Activated naive CD8-positive, alpha-beta T cell treated with anti-CD3 and anti-CD28 coated beads, Interleukin-2, amount 10 ng/mL, durations not matched to agents 7 days and 5 days (primary cell): ENCODE measurements at places on chromosomes 2 and 18. TPM values are rescaled to one million over a fixed set of nuclear protein-coding genes. Genes with fewer than 3 reads are reported as not detected.

The ANKRD30BL gene
- 0.20 TPM for total RNA-seq

- peaks cover 1% of the 10 kb centered on the region for H3K4me1 ChIP-seq
- DNase-seq: no peak
- no peak overlapping the region for H3K4me3 ChIP-seq
- no peak overlapping the region for H3K27ac ChIP-seq
- peaks cover 16% of the 10 kb centered on the region for H3K27me3 ChIP-seq
- H3K36me3 ChIP-seq: no peaks in the 10 kb centered on the region
Observed at GRCh38 chr2:236675051-236675450, 105.4 kb downstream of the ACKR3 start.

- H3K36me3 ChIP-seq: no peaks in the 10 kb centered on the region
- H3K4me1 ChIP-seq: peaks cover 26% of the 10 kb centered on the region
- peaks cover 10% of the 10 kb centered on the region for H3K27me3 ChIP-seq
- DNase-seq: no peak
- peak overlapping the region; percentile 58 for H3K4me3 ChIP-seq
Observed at GRCh38 chr2:37892436-37893114, 32.5 kb upstream of the RMDN2 start.

GRCh38 chr2:207137596-207138337 is 28.0 kb downstream of the KLF7 start:
- H3K36me3 ChIP-seq: peaks cover 36% of the 10 kb centered on the region
- H3K27me3 ChIP-seq: no peaks in the 10 kb centered on the region
- no peak overlapping the region for H3K4me3 ChIP-seq
- H3K27ac ChIP-seq: no peak overlapping the region
- no peak for DNase-seq

- H3K27ac ChIP-seq: no peak overlapping the region
- DNase-seq: no peak
- no peak overlapping the region for H3K4me3 ChIP-seq
Observed at GRCh38 chr2:119711352-119711751, 32.4 kb downstream of the TMEM177 start.

GRCh38 chr2:5164776-5165525 is 527.2 kb upstream of the SOX11 start:
- no peaks in the 10 kb centered on the region for H3K36me3 ChIP-seq
- no peaks in the 10 kb centered on the region for H3K4me1 ChIP-seq
- no peak overlapping the region for H3K27ac ChIP-seq
- DNase-seq: no peak
- no peaks in the 10 kb centered on the region for H3K27me3 ChIP-seq

The RESP18 gene
- not detected for total RNA-seq

- no peak for DNase-seq
- peaks cover 13% of the 10 kb centered on the region for H3K4me1 ChIP-seq
- H3K27ac ChIP-seq: peak overlapping the region; percentile 67
- H3K36me3 ChIP-seq: peaks cover 65% of the 10 kb centered on the region
Observed at GRCh38 chr2:42337356-42337820, 23.6 kb downstream of the COX7A2L start.

DNA sequence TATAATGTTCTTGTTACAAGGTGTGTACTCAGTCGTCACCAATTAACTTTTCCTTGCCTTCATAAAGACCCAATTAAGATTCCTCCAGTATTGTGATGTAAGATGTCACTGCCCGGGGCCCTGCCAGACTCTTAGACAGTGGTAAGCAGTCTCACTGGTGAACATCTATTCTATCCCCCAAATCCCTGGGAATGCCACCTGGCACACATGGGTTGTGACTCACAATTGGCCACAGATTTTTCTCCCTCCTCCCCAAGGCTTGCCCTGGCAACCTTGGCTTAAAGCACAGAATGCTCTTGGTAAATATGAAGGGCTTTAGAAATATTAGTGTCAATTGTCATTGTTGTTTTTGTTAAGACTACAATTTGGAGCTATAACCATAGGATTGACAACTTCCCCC is 287.9 kb downstream of the ETAA1 start:
- H3K27me3 ChIP-seq: no peaks in the 10 kb centered on the region
- no peaks in the 10 kb centered on the region for H3K36me3 ChIP-seq
- H3K4me3 ChIP-seq: no peak overlapping the region
- DNase-seq: no peak
- H3K4me1 ChIP-seq: no peaks in the 10 kb centered on the region

GRCh38 chr2:190456833-190457232 is 48.7 kb downstream of the MFSD6 start:
- no peak overlapping the region for H3K4me3 ChIP-seq
- peaks cover 53% of the 10 kb centered on the region for H3K36me3 ChIP-seq
- DNase-seq: no peak
- H3K27ac ChIP-seq: no peak overlapping the region
- peaks cover 2% of the 10 kb centered on the region for H3K4me1 ChIP-seq

The TCF23 gene
- not detected for total RNA-seq

- no peak within 1 kb of the TSS for H3K27ac ChIP-seq
- peak within 1 kb of the TSS; percentile 78 for H3K4me3 ChIP-seq
- H3K4me1 ChIP-seq: peaks cover 10% of the 10 kb centered on the region
- peak; percentile 66 for DNase-seq
- peaks cover 55% of the 10 kb centered on the region for H3K27me3 ChIP-seq
- H3K36me3 ChIP-seq: no peaks in the 10 kb centered on the region
Observed at GRCh38 chr18:54828281-54828881, at the start of gene RAB27B. Gene RAB27B, plus strand, starts transcription at chr18:54828477. Its CDS starts 49,109 bp downstream, at chr18:54877586.

- peaks cover 12% of the 10 kb centered on the region for H3K27me3 ChIP-seq
- H3K36me3 ChIP-seq: no peaks in the 10 kb centered on the region
- peaks cover 17% of the 10 kb centered on the region for H3K4me1 ChIP-seq
- no peak overlapping the region for H3K27ac ChIP-seq
- no peak for DNase-seq
- H3K4me3 ChIP-seq: no peak overlapping the region
Observed at GRCh38 chr2:9803023-9803805, 40.1 kb upstream of the TAF1B start.

The CDKL4 gene
- 1.2 TPM for total RNA-seq

DNA sequence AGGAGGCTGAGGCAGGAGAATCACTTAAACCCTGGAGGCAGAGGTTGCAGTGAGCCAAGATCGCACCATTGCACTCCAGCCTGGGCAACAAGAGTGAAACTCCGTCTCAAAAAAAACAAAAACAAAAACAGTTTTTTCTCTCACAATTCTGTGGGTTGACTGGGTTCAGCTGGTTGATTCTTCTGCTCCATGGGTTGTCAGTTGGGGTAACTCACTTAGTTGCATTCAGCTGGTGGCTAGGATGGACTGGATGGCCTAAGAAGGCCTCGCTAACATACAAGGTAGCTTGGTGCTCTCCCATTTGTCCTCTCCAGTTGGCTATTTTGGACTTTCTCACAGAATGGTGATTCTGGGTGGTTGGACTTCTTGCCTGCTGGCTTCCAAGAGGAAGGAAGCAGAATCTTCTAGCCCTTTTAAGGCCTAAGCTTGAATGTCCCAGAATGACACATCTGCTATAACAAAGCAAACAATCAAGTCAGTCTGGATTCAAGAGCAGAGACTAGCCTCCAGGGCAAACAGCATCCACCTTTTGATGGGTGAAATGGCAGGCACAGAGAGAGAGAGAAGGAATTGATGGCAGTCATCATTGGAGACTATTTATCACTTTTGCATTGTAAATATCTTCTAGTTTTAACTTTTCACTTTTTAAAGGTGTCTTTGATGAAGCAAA is 17.9 kb downstream of the LAMA3 start:
- no peak for DNase-seq
- H3K4me1 ChIP-seq: peaks cover 3% of the 10 kb centered on the region
- no peak overlapping the region for H3K4me3 ChIP-seq
- H3K27ac ChIP-seq: no peak overlapping the region
- peaks cover 9% of the 10 kb centered on the region for H3K36me3 ChIP-seq
- H3K27me3 ChIP-seq: peaks cover 47% of the 10 kb centered on the region

DNA sequence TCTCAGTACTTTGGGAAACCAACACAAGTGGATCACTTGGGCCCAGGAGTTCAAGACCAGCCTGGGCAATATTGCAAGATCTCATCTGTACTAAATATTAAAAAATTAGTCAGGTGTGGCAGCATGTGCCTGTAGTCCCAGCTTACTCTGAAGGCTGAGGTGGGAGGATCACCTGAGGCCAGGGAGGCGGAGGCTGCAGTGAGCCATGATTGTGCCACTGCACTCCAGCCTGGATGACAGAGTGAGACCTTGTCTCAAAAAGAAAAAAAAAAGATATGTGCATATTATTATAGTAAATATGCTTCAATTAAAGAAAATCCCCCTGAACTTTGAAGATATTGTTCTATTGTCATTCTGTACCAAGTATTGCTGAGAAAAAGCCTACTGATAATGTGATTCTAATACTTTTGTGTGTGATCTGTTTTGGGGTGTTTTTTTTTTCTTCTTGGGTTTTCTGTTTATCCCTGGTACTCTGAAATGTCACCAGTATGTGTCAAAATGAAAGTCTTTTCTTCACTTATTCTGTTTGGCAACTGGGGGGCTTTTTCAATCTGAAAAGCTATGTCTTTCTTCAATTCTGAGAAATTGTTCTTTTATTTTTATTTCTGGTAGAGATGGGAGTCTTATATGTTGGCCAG is 13.2 kb downstream of the NEURL3 start:
- H3K27ac ChIP-seq: peak overlapping the region; percentile 26
- H3K36me3 ChIP-seq: peaks cover 34% of the 10 kb centered on the region
- peaks cover 21% of the 10 kb centered on the region for H3K4me1 ChIP-seq

GRCh38 chr2:216791303-216791702 is 68.6 kb downstream of the TNP1 start:
- no peak for DNase-seq
- peaks cover 9% of the 10 kb centered on the region for H3K27me3 ChIP-seq
- no peak overlapping the region for H3K4me3 ChIP-seq
- no peak overlapping the region for H3K27ac ChIP-seq

The COX5B gene
- total RNA-seq: 192 TPM

GRCh38 chr2:169862816-169863215 is 35.6 kb downstream of the UBR3 start:
- no peaks in the 10 kb centered on the region for H3K27me3 ChIP-seq
- H3K4me1 ChIP-seq: peaks cover 1% of the 10 kb centered on the region
- H3K27ac ChIP-seq: no peak overlapping the region
- H3K36me3 ChIP-seq: peaks cover 16% of the 10 kb centered on the region
- no peak for DNase-seq

DNA sequence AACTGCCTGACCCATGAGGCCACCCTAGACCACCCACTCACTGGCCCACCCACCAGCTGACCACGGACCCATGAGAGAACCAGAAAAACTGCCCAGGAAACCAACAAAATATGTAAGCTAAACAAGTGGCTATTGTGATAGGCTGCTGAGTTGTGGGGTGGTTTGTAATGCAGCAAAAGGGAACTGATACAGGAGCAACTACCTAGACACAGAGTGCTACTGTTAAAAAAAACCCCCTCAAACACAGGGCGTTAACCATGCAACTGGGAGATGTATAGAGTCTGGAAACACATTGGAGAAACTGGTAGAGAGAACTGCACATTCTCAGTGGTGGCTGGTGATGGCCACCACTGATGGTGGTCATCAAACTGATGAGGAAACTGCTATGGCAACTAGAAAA is 206.3 kb upstream of the GYPC start:
- H3K27ac ChIP-seq: no peak overlapping the region
- no peaks in the 10 kb centered on the region for H3K36me3 ChIP-seq
- H3K4me3 ChIP-seq: no peak overlapping the region
- peaks cover 5% of the 10 kb centered on the region for H3K27me3 ChIP-seq

DNA sequence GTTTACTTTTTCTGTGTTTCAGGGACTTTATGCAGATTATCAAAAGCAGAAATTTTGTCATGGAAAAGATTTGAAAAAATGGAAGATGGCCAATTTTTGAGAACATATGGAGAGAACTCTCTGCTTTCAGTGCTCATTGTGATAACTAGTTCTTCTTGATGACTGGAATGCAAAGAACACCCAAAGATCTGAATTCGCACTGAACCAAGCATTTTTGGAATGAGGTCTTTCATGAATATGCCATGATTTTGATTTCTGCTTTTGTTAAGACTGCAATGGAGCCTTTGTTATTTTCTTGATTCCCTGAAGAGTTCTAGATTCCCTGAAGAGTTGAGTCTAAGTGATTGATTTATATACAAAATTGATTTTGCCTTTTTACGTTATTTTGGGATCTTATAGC is 124.1 kb downstream of the FMNL2 start:
- H3K4me3 ChIP-seq: no peak overlapping the region
- no peaks in the 10 kb centered on the region for H3K4me1 ChIP-seq
- peaks cover 9% of the 10 kb centered on the region for H3K27me3 ChIP-seq
- H3K27ac ChIP-seq: no peak overlapping the region

The RASGRP3 gene
- 7.5 TPM for total RNA-seq

The KANSL1L gene
- 10.2 TPM for total RNA-seq

The TUBA4B gene
- total RNA-seq: not detected

The RAB31 gene
- total RNA-seq: 3.6 TPM

DNA sequence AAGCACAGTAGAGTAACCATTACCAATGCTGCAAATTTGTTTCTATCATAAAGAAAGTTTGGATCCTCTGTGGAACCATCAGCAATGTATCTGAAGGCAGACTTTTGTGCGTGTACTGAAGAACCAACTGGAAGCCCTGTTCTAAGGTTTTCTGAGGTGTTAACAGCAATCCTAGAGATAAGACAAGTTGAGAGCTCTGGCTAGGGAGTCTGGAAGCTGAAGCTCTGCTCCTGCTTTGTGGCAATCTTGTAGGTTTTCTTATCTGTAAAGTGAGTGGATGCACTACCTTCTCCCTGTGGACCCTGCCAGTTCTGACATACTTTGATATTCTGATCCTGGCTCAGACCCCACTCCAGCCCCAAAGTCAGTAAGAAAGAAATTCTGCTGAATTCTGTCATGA is 171.2 kb upstream of the SLC14A2 start:
- no peaks in the 10 kb centered on the region for H3K36me3 ChIP-seq
- H3K27ac ChIP-seq: no peak overlapping the region

GRCh38 chr2:5190023-5190422 is 502.2 kb upstream of the SOX11 start:
- H3K27ac ChIP-seq: no peak overlapping the region
- no peaks in the 10 kb centered on the region for H3K4me1 ChIP-seq
- H3K27me3 ChIP-seq: no peaks in the 10 kb centered on the region
- no peak for DNase-seq
- H3K36me3 ChIP-seq: no peaks in the 10 kb centered on the region

DNA sequence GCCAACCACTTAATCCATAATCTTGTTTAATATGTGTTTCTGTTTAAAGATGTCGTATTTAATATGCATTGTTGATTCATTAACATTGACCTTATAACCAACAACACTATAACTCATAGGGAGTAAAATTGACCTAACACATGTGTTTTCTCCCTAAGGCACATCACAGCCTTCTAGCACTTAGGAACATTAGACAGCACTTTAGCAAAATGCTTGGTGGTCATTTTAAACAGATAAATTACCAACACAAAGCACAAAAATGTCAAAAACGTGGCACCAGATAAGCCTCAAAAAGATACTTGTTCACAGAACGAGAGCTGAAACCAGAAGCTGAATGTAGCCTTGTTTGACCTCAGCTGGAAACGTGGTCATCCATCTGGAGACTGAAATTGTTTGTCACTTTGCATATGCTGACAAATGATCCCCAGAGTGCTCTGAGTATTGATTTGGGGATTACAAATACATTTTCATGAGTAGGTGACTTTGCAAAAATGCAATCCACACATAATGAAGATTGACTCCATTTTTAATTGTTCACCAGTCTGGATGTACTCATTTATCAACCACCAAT is 139.2 kb downstream of the CCDC102B start:
- DNase-seq: no peak
- H3K27me3 ChIP-seq: no peaks in the 10 kb centered on the region
- H3K4me3 ChIP-seq: no peak overlapping the region

The KCNG3 gene
- 0.11 TPM for total RNA-seq

The MC2R gene
- total RNA-seq: not detected

- no peaks in the 10 kb centered on the region for H3K27me3 ChIP-seq
- no peak overlapping the region for H3K4me3 ChIP-seq
- no peak for DNase-seq
- H3K27ac ChIP-seq: no peak overlapping the region
- no peaks in the 10 kb centered on the region for H3K36me3 ChIP-seq
- no peaks in the 10 kb centered on the region for H3K4me1 ChIP-seq
Observed at GRCh38 chr2:133194362-133194655, 374.0 kb downstream of the NCKAP5 start.
